Effector memory CD8-positive, alpha-beta T cell (primary cell): ENCODE measurements at places on chromosomes 12 and 14.

DNA sequence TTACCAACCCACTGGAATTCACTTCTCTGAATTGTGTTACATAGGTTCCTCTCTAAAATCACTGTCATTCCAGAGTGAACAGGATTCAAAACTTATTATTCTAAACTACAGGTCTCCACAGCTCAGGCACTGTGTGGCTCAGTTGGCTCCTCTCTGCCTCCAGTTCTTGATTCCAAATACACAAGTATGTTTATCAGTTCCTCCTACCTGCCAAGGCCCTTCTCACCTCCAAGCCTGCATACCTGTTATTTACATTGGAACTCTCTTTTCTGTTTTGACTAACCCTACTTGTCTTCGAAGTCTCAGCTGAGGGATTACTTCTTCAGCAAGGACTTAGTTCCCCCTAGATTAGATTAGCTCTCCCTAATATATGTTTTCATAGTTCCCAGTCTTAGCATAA lies 397.6 kb upstream of the TMTC1 start:
- DNase-seq: no peak

DNA sequence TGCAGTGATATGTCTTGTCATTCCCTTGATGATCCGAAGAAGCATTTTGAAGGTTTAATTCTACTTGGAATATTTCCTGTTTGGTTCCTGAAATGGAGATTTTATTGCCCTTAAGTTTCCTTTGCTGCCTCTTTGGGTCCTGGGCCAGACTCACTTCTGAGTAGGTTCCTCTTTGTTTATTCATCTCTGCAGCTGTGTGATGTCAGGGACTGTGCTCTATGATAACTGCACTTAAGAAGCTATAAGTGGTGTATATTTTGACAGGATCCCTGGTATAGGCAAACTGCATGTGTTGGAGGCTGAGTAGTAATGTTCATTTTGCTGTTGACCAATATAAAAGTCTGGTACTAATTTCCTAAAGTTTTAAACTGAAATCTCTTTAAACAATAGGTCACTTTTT lies at the start of gene KLRC4:
KLRC4 (minus strand) TSS at position 366 of the 400 bp plus-strand sequence; CDS start at position 184, 182 bp downstream.
- no peak for DNase-seq

GRCh38 chr12:133235401-133236112 lies at the start of gene ANHX:
ANHX (minus strand) TSS chr12:133235877; CDS start chr12:133234356, 1,521 bp downstream.
- no peak for DNase-seq

GRCh38 chr14:91111443-91111842 lies 2.4 kb upstream of the DGLUCY start:
- no peak for DNase-seq

DNA sequence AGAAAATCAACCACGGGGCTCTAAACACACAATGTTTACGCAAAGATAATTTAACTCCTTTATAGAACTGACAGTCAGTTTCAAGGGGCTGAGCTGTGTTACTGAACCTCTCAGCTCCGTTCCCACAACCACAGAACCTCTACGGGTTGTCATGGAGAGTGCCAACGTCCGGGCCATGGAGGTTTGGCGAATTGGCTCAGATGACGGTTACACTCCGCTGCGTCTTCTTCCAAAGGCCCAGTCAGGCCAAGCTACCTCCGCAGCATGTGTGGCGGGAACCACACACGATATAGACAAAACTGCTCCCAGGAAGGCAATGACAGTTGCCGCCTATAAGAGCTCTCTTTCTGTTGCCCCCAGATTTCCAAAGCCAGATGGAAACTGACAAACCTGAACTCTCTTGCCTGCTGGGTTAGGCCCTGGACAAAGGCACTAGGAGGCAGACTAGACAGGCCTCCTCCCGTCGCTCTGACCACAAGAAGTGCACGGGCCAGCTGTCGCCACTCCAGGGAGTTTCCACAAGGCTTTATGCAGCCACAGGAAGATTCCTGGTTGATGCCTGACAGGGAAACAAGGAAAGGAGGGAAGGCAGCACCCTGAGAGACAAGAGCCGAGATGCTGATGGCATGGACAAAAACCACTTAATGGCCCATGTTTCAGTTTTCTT lies 30.3 kb downstream of the CCDC88C start:
- DNase-seq: no peak

GRCh38 chr12:19288603-19289244 lies 150.6 kb upstream of the AEBP2 start:
- DNase-seq: no peak

DNA sequence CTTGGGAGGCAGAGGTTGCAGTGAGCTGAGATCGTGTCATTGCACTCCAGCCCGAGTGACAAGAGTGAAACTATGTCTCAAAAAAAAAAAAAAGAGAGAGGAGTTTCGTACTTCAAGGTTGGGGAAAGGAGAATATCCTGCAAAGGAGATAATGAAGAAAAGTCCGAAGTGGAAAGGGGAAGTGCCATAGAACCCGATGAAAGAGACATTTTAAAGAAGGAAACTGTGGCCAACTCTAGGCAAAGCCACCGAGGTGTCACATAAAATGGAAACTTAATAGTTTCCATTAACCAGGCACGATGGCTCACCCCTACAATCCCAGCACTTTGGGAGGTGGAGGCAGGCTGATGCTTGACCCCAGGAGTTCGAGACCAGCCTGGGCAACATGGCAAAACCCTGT lies 15.0 kb upstream of the LTBP2 start:
- no peak for DNase-seq

DNA sequence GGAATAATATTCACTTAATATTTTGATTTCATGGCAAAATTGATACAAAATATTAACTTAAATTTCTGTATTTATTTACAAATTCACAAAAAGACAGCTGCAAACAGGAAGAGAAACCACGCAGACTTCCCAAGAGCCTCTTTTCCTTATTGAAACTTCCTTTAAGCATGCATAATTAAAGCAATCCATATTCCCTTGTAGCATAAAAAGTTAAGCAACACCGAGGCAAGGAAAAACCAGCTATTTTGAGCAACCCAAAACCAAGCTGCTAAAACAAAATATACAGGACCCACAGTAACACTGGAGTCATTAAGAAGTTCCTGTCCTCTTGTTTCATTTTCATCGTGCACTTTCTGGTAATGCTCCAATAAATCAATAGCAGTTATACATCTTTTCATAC lies 58.0 kb downstream of the EEA1 start:
- no peak for DNase-seq

GRCh38 chr12:6180268-6181051 lies 19.7 kb upstream of the CD9 start:
- DNase-seq: no peak

DNA sequence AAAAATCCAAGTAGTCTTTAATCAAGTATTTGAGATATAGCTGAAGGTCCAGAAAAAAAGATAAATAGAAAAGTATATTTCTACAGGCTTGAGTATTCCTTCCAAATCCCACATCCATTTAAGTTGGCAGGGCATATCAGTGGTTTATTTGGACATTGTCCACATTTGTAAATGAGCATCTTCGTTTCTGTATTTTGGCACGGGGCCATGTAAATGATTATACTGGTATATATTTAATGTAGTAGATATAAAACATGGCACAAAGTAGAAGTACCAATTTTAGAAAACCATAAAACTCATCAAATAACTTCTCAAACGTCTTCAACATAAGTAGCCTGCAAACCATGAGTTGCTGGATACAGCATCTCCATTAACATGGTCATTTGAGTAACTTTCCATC lies 437.4 kb upstream of the SOX5 start:
- no peak for DNase-seq

- DNase-seq: no peak
These were observed 154.9 kb upstream of the CCND2 start for GRCh38 chr12:4118601-4119156.

DNA sequence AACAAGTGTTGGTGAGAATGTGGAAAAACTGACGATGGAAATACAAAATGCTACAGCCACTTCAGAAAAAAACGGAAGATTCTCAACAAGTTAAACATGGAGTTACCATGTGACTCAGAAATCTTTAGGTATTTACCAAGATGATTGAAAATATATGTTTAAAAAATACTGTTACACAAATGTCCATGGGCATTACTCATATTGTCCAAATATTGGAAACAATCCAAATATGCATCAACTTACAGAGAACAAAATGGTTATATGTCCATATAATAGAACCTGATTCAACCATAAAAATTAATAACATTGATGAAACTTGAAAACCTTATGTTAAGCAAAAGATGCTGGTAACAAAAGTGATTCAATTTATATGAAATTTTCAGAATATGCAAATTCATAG lies 1057.7 kb upstream of the TMEM132C start:
- DNase-seq: no peak

DNA sequence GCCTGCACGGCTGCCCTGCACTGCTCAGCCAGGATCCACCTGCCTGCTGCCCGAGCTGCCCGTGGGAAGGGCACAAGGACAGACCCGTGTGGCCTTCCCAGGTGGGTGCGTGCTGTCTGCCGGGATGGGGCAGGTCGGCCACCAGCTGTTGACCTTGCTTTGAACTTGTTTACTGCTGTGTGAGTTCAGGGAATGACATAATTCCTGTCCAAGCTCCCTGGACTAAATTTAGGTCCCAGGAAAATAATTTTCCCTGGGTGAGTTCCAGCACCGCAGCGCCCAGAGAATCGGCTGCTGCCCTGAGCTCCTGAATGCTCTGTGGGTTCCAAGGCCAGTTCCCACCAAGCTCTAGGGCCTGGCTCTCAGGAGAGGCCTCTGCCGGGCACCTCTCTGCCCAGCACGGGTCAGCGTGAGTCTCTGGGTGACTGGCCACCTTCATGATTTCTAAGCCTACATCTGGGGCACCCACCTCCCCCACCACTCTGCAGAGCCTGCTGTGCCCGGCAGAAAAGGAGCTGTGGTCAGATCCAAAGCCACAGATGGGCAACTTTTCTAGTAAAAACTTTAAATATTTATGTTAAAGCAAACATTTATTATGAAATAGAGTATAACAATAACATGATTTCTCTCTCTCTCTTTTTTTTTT lies 27.2 kb upstream of the MLXIP start:
- DNase-seq: no peak

DNA sequence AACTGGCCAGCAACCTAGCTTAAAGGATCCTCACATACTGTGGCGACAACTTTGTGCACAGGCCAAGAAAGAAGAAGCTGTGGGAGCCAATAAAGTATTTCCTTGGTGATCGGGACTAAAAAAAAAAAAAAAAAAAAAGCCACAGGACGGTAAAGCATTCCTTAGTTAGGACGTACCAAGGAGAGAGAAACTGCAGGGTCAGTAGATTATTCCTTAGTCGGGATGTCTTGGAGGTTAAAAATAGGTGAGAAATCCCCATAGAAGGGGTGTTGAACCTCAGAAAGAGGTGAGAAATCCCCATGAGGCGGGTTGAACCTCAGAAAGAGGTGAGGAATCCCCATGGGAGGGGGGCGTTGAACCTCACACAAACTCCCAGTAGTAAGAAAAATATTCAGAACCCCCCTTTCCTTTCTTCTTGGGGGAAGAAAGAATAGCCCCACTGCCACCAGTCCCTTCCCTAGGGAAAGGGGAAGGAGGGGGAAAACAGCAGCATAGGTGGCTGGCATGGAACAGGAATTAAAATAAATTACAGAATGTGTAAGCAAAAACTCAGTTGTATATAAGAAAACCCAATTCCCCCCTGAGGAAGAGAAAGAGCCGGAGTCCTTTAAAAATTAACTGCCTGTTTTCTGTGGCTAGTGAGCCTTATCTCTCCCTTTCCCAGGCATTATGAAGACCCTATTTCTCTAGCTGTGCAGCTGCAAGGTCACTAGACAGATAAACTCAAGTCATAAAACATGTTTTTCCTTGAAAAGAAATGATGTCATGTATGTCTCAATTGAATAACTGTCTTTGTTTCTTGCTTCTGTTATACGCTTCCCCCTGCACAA lies 26.8 kb downstream of the KLRK1 start:
- DNase-seq: no peak

DNA sequence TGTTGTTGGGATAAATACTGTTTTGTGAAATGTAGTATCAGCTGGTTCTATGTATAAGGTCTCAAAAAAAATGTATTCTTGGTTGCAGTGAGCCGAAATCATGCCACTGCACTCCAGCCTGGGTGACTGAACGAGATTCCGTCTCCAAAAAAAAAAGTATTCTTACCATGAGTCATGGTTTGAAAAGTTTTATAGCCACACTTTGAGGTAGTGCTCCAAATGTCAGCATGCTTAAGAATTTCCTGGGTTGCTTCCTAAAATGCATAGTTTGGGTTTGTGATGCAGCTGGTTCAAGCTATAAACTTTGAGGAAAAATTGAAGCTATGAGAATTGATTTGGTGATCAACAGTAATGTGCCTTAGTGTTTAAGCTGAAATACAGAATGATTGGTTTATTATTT lies 48.0 kb downstream of the ETNK1 start:
- DNase-seq: no peak

DNA sequence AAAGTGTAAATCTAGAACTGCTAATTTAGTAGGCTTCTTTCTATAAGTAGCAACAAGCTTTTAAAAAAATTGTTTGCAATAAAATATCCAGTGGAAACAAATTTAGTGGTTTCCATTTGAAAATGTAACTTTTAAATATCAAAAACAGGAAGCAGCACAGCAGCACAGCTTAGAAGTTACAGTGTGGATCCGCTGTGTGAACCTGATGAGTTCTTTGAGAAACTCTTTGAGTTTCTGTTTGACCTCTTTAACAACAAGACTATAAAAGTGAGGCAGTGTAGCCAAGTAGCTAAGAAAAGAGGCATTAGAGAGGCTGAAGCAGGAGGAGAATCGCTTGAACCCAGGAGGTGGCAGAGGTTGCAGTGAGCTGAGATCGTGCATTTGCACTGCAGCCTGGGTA lies 178.3 kb downstream of the NAV3 start:
- no peak for DNase-seq

DNA sequence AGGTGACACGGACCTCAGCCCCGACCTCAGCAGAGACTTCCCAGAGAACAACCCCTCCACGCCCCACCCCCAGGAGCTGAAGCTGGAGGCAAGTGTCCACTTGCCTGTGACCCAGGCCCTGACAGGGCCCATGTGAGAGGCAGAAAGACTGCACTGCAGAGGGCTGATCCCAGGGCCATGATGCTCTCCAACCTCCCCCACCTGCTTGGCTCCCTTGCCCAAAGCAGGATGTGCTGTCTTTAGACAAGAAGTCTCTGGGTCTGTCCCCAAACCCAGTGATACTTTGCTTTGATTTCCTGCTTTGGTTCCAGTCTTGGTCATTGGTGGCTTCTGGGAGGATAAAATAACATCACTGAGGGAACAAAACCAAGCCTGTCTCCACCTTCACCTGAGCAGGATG lies 59.4 kb downstream of the BCL11B start:
- no peak for DNase-seq

GRCh38 chr14:101286271-101287018 lies 274.9 kb upstream of the DIO3 start:
- DNase-seq: no peak

GRCh38 chr12:92110083-92110640 lies 35.5 kb downstream of the BTG1 start:
- no peak for DNase-seq

- DNase-seq: no peak
These were observed 2.6 kb downstream of the GPR68 start for GRCh38 chr14:91241863-91242262.

- no peak for DNase-seq
These were observed 452.2 kb upstream of the RPL10L start for GRCh38 chr14:47103771-47104170.

GRCh38 chr14:32249371-32249770 lies 46.3 kb upstream of the RNU6-8 start:
- DNase-seq: no peak
